T-helper 17 cell (primary cell): ENCODE measurements at places on chromosomes 6 and 20. TPM values are rescaled to one million over a fixed set of nuclear protein-coding genes. Genes with fewer than 3 reads are reported as not detected.

Gene TRIM31
- not detected for total RNA-seq

Gene KIF13A
- total RNA-seq = 0.68 TPM

Gene CTCFL
- not detected for total RNA-seq

Gene OR5V1
- total RNA-seq = not detected

Gene CTSZ
- 27.4 TPM for total RNA-seq

Gene TEAD3
- 0.12 TPM for total RNA-seq

Gene GMPR
- 33.6 TPM for total RNA-seq

Gene PGBD1
- 1.1 TPM for total RNA-seq

Gene ZC3H12D
- 248 TPM for total RNA-seq

Gene TNFAIP3
- total RNA-seq = 4,032 TPM

Gene BTNL2
- total RNA-seq = not detected

Gene ACOT13
- 2.9 TPM for total RNA-seq

Gene PLAGL2
- 14.9 TPM for total RNA-seq

Gene PNPLA1
- 0.15 TPM for total RNA-seq

Gene KCNK16
- not detected for total RNA-seq
